ENCODE measurements at places on chromosomes 16 and 17. TPM values are rescaled to one million over a fixed set of nuclear protein-coding genes. Genes with fewer than 3 reads are reported as not detected.

DNA sequence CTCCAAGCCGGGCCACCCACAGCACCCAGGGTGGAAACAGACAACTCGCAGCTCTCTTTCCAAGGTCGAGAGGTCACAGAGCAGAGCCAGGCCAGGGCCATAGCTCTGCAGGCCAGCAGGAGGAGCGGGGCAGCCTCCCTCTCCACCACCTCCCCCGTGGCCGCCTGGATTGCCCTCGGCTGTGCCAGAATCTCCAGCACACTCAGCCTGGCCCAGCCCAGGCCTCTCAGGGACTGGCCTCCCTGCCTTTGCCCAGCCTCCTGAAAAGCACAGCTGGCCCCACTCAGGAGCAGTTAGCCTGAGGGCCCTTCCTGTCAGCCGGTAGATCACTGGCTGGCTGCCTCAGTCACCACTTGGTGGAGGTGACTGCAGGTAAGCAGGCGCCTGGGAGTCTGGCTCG lies 85.8 kb upstream of the SEC14L1 start:
- H3K27ac ChIP-seq: no peak overlapping the region
- H3K27me3 ChIP-seq: peaks cover 51% of the 10 kb centered on the region
- H3K4me1 ChIP-seq: no peaks in the 10 kb centered on the region
- H3K36me3 ChIP-seq: no peaks in the 10 kb centered on the region

Gene TMEM220
- 10.5 TPM for total RNA-seq

- no peak overlapping the region for H3K4me3 ChIP-seq
- no peaks in the 10 kb centered on the region for H3K36me3 ChIP-seq
- H3K27ac ChIP-seq: peak overlapping the region; percentile 76
- DNase-seq: peak; percentile 91
Observed at GRCh38 chr17:19753051-19753509, 5.0 kb upstream of the ALDH3A1 start.

Gene DLX4
- 2.1 TPM for total RNA-seq

DNA sequence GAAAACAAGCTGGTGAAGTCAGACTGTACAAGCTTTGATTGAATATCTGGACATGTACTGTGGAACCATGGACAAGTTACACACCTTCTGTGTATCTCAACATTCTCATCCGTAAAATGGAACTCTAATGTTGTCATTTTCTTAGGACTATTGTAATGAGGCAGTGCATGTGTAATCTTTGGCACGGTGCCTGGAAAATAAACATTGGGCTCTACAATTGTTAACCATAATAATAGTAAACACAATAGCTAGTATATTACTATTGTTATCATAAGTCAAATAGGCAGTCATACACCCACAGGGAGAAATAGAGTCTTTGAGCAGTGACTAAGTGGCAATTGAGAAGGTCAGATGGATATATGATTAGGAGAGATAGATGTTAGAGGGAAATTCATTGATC lies 39.8 kb upstream of the ANKFN1 start:
- H3K4me3 ChIP-seq: no peak overlapping the region
- H3K4me1 ChIP-seq: no peaks in the 10 kb centered on the region
- H3K36me3 ChIP-seq: no peaks in the 10 kb centered on the region
- H3K27me3 ChIP-seq: no peaks in the 10 kb centered on the region

Data from upper lobe of right lung (tissue), 1 donor.